ENCODE measurements at places on chromosomes 7 and 10.
A peak's percentile ranks its signal among the peaks of the same experiment; 100 is the strongest.

- DNase-seq, result no peak
These were observed 88.2 kb upstream of the HDAC9 start for GRCh38 chr7:18407385-18407784.

DNA sequence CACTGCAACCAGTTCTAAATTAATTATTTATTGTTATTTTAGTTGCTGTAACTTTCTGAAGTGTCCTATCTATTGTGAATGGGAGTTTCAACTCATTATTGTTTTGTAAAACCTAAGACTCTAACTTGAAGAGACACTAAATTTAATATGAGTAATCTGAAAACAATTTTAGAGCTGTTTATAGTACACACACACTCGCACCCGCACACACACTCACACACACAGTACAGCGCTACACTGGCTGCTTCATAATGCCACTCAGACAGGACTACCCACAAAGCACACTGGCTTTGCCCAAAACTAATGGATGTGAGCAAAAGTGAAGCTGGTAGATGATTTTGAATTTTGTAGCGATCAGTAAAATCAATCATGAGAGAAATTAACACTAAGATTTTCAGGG lies 238.9 kb upstream of the ETV1 start:
- no peak for DNase-seq

GRCh38 chr7:28301148-28301641 lies 111.1 kb upstream of the CREB5 start:
- DNase-seq, result no peak

DNA sequence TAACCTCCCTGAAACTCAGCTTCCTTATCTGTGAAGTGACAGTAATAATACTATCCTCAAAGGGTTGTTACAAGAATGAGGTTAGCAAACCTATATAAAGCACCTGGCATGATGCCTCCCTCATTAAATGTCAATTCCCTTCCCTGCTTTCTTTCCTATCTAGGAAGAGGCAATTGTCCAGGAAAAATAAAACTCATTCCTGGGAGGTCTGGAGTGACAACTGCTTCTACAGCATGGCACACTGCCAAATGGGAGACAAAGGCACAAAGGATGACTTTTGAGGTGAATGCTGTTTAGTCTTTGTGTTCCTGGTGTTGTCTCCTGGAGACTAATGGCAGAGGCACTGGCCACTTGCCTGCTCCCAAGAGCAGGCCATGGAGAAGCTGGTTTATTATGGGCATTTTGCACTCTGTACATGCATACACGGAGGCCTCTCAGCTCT lies 32.2 kb upstream of the PDE1C start:
- no peak for DNase-seq

- peak; percentile 53 for DNase-seq
These were observed 1.8 kb downstream of the PALD1 start for GRCh38 chr10:70480239-70480861.

DNA sequence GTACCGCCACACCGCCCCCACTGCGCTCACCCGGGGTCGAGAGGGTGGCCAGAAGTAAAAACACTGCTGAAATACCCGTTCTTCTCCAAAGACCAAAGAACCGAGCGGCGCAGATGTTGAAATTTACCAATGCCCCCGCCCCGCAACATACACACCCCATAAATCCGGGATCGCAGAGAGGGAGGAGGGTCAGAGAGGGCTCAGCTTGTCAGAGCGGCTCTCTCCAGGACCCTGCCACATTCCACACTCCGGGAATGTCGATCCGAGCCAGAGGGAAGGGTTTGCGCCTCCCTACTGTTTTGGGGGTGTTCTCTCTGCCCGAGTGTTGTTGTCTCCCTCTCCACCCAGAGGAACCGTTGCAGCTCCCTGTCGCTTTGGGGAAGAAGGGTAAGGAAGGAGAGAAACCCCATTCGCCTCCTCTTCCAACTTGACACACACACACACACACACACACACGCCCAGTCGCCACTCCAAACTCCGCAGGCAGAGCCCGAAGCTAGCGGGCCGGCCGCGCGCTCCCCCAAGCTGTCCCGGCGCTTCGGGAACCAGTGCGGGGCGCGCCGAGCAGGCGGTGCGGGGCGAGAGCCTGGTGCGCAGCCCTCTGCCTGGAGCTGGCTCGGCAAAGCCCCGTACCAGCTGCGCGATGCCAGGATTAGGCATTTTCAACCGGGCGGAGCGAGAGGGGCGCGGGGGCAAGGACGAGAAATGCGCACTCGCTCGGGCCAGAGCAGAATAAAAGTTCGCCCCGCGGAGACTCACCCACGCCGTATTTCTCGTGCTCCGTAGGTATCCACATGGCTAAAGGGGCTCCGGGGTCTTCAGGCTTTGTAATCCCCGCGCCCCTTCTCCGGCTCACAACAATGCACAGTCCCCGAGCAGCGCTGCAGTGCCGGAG lies 609 bp downstream of the DOCK4 start:
- peak; percentile 47 for DNase-seq
